ENCODE measurements at places on chromosomes 3 and 15.

DNA sequence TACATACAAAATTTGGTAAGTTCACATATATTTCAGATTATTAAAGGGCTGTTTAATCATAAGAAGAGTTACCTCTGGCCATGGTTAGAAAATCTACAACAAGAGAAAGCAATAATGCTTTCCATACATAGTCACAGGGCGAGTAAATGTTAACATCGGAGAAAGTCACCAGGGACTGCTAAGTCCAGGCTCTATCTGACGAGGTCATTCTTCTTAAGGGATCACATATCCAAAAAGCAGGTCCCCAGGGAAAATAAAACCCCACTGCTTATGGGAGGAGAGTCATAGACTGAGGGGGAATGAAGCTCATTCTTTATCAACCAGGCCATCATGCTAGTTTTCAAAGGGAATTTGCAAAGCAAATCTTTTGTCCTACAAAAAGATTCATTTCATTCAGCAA, 3.1 kb downstream of the PCYT1A start:
- DNase-seq: no peak

GRCh38 chr3:157134620-157135191, 25.2 kb downstream of the CCNL1 start:
- DNase-seq: no peak

GRCh38 chr3:71872256-71872655, 87.3 kb upstream of the PROK2 start:
- DNase-seq: no peak

DNA sequence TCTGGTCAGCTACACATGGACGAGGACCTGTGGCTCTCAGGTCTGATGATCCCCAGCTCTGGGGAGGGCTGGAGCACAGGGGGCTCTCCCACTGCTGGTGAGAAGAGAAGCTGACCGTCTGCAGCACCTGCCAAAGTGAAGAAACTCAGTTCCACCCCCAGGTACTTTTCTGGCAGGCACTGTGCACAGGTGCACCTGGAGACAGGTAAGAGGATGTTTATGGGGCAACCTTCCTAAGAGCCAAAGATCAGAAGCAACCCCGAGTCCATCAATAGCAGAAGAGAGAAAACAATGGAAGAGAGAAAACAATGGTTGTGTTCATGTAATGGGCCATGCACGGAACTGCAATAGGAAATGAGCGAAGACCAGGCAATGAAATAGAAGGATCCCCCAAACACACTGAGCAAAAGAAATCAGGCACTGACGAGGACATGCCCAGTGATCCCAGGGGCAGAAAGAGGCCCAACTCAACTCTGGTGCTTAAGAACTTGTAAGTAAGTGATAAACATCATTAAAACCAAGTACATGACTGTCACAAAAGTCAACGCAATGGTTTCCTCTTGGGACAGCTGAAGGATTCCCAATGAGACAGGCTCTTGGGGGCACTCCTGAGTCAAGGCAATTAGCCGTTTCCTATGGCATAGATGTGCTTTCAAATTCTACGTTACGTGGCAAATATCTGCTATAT, 95.0 kb upstream of the ALDH1A3 start:
- DNase-seq: no peak

GRCh38 chr15:40501487-40501886, 30.7 kb downstream of the CHST14 start:
- no peak for DNase-seq

DNA sequence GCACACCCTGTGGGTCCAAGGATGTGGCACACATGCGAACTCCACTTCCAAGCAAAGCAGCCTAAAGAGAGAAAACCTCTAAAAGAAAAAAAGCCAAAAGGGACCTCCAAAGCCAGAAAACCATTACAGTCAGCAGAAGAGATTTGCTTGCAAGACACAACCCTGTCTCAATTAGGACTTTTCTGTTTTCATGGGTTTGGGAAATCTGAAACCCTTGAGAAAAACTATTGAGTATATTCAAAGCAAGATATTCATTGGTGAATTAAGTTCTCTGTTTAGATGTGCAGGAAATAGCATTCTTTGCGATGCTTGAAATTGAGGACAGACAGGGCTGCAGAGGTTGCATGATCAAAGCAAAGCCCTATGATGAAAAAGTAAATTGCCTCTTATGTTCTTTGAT, 10.2 kb upstream of the LDHAL6B start:
- DNase-seq: no peak

DNA sequence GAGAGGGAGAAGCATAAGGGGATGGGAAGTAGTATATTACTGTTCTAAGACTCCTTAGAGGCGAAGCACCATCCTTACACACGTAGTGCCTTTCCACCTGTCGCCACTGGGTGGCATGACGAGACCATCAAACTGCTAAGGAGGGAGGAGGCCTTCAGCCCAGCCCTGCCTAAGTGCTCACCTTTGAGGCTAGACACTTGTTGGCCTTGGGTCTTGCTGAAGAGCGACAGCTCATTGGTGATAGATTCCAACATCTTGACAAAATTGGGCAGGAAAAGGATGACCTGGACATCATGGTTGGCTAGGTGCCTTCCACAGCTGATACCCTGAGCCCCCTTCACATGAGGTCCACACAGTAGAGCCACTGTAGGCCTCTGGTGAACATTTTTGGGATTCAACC, 19.6 kb downstream of the CLK3 start:
- peak; percentile 68 for DNase-seq

GRCh38 chr3:106068795-106069194, 200.0 kb upstream of the CBLB start:
- peak; percentile 4 for DNase-seq

GRCh38 chr3:101836652-101837598, 12.4 kb upstream of the NFKBIZ start:
- DNase-seq: no peak

GRCh38 chr3:185280572-185281365, 26.9 kb upstream of the EHHADH start:
- DNase-seq: peak; percentile 18

DNA sequence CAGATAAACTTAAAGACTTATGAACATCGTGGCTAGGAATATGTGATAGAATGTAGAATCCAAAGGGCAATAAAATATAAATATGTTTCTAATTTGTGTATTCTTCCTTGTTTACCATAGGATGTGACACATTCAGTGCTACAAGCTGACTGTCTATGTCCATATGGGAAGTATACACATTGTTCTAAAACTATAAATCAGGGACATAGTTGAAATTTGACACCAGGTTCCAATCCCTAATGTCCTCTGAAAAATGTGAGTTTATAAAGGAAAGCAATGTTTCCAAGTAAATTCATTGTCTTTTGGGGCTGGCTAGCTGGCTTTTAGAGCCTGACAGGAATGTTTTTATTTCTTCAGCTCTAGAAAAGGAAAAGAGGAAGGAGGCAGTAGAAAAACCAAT, 273.6 kb downstream of the CNTN4 start:
- no peak for DNase-seq

GRCh38 chr15:77028451-77029165, 33.7 kb downstream of the PSTPIP1 start:
- DNase-seq: no peak

DNA sequence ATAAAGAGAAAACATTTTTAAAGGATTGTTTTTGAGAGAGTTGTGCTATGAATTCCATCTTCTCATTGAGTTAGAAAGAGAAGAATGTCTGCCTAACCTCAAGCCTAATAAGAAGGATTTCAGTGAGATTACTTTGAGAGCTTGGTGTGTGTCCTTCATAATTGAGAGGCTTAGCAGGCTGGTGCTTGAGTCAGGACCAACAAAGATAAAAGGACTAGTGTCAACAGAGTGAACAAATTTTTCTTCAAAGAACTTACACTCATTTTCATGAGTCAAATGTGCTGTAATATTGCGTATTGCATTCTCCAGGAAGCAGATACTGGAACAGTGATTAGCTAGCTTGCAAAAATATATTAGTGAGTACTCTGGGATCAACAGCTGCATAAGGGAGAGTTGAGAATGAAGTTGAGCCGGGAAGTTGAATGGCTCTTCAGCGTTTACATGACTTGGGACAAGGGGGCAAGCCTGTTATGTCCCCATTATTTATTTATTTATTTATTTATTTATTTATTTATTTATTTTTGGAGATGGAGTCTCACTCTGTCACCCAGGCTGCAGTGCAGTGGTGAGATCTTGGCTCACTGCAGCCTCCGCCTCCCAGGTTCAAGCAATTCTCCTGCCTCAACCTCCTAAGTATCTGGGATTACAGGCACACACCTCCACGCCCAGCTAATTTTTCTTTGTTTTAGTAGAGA, 37.5 kb upstream of the SLITRK3 start:
- no peak for DNase-seq

- DNase-seq: no peak
These were observed 7.5 kb downstream of the ABTB1 start for GRCh38 chr3:127680146-127680661.

GRCh38 chr3:63193647-63194046, 84.5 kb upstream of the SYNPR start:
- no peak for DNase-seq

- DNase-seq: no peak
These were observed 1045.0 kb downstream of the NTRK3 start for GRCh38 chr15:87211547-87211946.

DNA sequence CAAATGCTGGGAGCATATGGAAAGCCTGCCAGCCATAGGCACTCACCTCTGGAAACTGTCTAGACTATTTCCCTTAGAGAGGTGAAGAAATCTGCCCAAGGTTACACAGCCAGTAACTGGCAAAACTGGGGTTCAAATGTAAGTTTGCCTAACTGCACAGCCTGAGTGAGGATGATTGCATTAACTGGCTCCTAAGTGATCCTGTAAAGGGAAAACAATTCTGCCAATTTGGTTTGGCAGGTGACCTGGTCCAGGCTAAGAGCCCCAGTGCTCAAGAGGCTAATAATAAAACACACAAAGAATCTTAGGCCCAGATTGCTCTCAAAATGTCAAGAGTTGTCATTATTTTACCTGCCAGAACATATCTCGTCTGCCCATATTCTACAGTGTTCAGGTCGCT, 43.9 kb upstream of the SPRED1 start:
- no peak for DNase-seq

DNA sequence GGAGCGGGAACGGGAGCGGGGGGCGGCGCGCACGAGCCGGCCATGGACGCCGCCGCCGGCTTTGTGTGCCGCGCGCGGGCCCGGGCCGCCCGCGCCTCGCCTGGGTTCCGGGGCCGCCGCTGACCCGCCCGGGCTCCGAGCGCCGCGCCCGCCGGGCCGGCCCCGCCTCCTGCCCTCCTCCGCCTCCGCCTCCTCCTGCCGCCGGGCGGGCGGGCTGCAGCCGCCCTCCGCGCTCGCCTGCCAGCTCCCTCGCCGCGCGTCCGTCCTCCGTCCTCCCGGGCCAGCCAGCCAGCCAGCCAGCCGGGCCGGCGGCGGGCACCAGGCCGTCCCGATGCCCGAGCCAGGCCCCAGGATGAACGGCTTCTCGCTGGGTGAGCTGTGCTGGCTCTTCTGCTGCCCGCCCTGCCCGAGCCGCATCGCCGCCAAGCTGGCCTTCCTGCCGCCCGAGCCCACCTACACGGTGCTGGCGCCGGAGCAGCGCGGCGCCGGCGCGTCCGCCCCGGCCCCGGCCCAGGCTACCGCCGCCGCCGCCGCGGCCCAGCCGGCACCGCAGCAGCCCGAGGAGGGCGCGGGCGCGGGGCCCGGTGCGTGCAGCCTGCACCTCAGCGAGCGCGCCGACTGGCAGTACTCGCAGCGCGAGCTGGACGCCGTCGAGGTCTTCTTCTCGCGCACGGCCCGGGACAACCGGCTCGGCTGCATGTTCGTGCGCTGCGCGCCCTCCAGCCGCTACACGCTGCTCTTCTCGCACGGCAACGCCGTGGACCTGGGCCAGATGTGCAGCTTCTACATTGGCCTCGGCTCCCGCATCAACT, at the start of gene ABHD17C:
Gene ABHD17C (plus strand): TSS at position 212 of the 812 bp plus-strand sequence. CDS start 120 bp downstream, at position 332.
- no peak for DNase-seq

DNA sequence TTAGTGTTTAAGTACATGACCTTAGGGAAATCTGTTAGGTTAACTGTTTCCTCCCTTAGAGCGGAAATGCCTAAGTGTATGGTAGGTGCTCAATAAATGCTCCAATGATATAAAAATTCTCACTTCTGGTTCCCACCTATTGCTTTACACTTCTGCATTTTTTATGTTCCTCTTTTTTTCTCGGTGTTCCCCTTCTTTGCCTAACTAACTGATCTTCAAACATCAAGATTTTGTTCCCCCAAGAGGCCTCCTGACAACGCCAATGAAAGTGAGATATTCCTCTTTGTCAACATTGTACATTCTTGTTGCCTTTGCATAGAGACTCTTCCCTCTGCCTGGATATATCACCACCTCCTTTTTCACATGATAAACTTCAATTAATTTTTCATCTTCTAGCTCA, 17.4 kb downstream of the SLC35A5 start:
- no peak for DNase-seq

GRCh38 chr3:127067116-127067910, 84.4 kb downstream of the PLXNA1 start:
- no peak for DNase-seq
